NCI-H1092 (cell line): ENCODE measurements at places on chromosomes 12 and 14.

DNA sequence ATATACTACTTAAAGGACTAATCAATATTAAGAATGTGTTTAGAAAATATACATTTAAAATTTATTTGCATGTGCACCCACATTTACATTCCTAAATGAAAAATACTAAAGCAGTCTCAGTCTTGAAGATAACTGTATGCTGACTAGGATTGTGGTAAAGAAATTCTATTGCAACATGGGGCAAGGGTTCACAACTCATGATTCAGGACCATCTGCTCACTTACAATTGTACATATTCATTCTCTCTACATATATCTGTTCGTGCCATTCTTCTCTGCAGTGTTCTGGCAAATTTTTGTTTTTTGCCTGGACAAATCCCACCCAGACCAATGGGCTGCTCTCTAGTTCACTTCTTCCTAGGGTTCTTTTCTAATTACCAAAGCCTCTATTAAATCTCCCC is 417.2 kb upstream of the NOVA1 start:
- no peak for DNase-seq

DNA sequence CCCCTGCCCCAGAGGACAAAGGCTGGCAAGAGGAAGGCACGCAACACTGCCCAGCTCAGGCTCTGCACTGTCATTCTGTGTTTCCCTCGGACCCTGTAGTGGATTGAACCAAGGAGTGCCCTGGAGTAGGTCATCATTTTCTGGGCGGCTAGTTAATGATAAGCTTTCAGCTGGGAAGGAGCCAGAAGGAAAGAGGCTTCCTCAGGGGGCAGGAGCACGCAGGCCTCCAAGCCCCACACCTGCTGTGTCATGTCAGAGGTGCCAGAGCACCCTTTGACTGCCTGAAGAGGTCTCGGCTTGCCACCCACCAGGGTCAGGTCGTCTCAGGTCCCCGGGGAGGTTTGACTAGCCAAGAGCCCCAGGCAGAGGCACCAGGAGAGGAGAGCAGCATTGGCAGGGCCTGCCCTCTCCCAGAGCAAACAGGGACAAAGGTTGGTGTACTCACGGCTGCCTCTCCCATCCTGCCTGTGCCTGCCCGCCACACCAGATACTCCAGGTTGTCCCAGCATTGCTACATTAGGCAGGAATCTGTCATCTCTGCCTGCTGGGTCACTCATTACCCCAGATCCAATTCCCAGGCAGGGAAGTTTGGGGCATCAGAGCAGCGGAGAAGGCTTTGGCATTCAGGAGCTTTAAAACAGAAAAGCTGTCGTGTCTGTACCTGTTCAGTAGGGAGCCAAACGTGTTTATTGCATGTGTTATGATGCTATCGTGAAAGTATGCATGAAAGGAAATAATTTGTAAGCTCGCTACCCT is 33.5 kb upstream of the ATP2A2 start:
- DNase-seq, result peak; percentile 5

DNA sequence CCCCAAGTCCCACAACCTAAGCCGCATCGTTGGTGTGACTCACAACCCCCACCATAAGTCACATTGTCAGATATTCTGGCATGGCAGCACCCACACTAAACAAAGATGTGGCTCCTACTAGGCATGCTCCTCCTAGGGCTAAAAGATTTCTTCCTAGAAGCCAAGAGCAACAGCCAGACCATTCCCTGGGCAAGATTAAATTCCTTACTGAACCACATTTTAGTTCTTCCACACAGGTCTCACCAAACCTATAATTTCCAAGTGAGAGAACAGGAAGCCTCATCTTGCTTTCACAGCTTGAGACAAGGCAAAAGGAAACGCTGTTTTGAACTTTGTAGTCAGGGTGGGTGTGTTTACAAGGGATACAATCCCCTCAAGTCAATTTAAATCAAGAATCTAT is 632.8 kb downstream of the DIO2 start:
- DNase-seq, result no peak

- DNase-seq, result no peak
Observed at GRCh38 chr12:48285751-48286650, 64.7 kb downstream of the ZNF641 start.

- no peak for DNase-seq
Observed at GRCh38 chr12:7695566-7696197, at the start of gene GDF3. Gene GDF3 (minus strand): TSS chr12:7695775. CDS start chr12:7695728, 47 bp downstream.

DNA sequence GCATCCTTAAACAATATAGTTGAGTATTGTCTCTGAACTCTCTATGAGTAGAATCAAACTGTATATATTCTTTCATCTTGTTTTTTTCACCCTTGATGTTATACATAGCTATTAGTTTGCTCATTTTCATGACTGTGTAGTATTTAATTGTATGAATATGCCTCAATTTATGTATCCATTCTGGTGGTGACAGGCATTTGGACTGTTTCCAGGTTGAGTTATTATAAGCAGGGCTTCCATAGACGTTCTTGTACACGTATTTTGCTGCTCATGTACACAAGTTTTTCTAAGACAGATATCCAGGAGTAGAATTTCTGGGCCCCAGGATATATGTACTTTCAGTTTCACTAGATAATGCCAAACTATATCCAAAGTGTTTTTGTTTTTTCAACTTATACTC is 211.4 kb downstream of the NTF3 start:
- no peak for DNase-seq

DNA sequence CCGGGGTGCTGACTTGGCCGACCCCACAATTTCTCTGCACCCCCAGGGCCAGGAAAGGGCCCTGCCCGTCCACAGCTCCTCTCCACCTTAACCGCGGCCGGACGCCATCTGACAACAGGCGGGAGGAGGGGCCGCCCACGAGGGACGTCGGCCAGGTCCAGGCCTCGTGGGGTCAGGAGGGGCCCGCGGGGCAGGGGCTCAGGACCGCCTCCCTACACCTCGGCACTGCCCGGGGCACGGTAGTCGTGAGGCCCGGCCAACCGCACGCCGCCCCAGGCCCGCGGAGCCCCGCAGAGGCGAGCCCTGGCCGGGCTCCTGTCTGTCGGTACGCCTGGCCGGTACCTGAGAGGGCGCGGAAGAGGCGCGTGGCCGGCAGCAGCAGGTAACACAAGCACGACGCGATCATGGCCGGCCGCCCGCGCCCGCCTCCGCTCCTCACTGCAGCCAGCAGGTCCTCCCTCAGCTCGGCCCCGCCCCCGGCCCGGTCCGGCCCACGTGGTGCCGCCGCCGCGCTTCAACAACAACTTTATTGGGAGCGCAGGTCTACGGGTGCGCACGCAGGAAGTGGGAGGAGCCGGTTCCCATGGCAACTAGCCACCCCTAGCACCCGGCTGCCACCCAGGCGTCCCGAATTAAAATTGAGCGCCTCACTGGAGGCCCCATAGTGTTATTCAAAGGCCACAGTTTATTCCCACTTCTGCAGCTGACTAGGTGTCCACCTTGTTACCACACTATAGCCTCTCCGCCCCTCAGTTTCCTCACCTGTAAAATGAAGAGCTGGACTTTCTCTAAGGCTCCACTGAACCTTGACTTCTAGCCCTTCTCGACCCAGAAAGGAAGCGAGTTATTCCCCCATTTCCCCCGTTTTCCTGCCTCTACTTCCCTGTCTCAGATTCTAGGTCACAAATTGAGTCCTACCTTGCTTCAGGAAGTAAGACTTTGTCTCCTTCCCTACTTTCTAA is at the start of gene ANGEL1:
ANGEL1 (minus strand) TSS at position 461 of the 962 bp plus-strand sequence; CDS start at position 406, 55 bp downstream.
- DNase-seq, result peak; percentile 91

DNA sequence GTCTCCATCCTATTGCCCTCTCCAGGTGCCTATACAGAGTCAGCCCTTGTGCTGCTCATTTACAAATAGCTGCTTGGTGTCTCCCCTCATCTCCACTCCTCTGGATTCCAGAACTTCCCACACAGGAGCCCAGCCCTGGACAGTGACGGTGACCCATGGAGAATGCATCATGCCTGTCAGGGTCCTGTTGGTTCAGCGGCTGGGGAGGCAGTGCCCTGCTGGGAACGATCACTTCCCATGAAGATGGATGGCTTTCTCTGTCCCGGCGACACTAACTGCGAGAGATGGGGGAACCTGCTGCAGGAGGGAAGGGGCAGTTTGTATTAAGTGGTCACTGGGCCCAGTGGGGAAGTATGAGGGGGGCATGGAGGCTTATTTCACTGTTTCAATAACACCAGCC is 395.0 kb upstream of the TBX3 start:
- no peak for DNase-seq

DNA sequence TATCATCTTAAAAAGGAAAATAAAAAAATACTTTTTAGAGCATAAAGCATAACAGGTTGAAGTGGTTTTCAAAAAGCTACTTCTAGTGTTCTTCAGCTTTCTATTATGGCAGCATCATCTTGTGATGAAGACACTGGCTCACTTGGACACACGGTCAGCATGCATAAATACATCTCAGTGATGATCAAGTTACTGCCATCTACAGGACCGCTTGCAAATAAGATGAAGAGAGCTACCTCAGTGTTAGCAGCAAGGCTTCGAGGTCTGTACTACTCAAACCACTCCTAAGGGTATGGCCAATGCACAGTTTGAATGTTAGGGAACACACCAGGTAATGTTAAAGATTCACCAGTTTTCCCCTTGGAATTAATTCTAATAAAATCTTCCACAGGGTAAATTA is 58.8 kb downstream of the GALC start:
- no peak for DNase-seq

GRCh38 chr12:104973250-104973649 is 12.9 kb upstream of the NOPCHAP1 start:
- DNase-seq, result no peak

DNA sequence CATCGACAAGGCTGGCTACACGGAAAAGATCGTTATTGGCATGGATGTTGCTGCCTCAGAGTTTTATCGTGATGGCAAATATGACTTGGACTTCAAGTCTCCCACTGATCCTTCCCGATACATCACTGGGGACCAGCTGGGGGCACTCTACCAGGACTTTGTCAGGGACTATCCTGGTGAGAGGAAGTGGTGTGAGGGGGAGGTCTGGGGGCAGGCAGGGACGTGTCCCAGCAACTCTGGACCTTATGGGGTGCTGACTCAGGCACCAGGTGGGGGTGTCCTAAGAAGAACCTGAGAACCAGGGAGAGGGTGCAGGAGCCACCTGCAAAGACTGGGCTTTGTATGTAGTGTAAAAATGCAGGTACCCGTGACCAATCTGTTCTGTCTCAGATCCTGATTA is 5.2 kb downstream of the ENO2 start:
- no peak for DNase-seq

- DNase-seq, result no peak
Observed at GRCh38 chr12:130649101-130650045, 66.7 kb downstream of the RIMBP2 start.

DNA sequence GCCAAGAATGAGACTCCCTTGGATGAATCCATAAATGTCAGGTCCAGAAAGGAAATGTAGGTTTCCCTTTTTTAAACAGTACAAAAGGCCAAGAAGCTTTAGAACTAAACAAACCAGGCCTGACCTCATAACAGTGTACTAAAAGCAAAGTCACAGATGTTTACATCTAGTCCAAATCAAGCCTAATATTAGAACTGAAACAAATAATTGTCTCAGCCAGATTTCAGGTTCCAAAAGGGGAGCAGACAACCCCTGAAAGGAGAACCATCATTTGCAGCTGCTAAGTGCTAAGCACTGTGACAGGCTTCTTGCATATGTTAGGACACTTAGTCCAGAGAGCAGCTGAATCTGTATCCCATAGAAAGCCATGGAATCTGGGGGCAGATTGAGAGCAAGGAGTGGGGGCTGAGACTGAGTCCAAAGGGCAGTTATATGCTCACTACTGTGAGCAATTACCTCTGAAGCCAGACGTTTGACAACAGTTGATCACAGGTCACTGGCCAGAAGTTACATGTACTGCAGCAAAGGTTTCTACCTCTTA is 90.1 kb downstream of the STXBP6 start:
- no peak for DNase-seq

GRCh38 chr12:1720494-1720893 is 29.6 kb downstream of the ADIPOR2 start:
- DNase-seq, result no peak

- no peak for DNase-seq
Observed at GRCh38 chr12:45612044-45612794, 117.3 kb upstream of the ARID2 start.

DNA sequence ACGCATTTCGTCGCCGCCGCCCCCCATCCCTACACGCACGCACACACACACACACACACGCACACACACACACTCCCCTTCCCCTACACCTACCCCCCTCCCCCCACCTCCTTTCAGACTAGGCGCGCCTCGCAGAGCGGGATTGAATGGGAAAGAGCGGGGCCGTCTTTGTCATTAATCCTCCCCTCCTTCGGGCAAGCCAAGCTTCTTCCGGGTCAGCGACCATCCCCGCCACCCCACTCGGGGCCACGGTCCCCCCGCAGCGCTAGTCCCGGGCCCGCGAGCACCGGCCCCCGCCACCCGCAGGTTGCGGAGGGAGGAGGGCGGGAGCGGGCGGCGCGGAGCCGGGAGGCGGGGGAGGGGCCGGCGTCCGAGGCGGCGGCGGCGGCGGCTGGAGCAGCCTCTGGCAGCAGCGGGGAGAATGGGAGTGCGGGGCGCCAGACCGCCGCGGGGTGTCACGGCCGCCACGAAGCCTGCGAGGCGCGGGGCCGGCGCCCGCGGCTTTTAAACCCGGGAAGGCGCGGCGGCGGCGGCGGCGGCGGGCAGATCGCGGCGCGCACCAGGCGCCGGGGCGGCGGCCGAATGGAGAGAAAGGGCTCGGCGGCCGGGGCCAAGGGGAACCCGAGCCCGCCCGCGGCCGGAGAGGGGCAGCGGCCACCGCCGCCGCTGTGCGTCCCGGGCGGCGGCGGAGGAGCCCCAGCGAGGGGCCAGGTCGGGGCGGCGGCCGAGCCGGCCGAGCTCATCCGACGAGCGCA is at the start of gene TTC9:
TTC9 (plus strand) TSS at position 369 of the 755 bp plus-strand sequence; CDS start at position 583, 214 bp downstream.
- DNase-seq, result no peak

- no peak for DNase-seq
Observed at GRCh38 chr14:75513911-75514672, 8.2 kb upstream of the BATF start.

DNA sequence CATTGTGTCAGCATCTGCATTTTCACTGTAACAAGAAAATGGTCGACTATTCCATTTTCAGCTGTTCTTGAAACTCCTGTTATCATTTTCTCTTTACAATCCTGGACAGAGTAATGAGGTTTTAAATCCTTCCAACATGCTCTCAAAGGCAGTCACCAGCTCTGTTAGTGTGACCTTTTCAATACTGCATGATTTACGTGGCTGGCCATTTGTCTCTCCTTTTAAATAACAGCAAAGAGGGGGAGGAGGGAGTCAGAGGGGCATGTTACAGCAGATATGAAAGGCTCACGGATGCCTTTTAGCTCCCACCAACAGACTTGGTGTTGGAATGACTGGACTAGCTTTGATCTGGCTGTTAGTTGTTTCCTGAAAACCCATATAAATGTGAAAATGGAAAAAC is 1251.2 kb downstream of the AACS start:
- no peak for DNase-seq

DNA sequence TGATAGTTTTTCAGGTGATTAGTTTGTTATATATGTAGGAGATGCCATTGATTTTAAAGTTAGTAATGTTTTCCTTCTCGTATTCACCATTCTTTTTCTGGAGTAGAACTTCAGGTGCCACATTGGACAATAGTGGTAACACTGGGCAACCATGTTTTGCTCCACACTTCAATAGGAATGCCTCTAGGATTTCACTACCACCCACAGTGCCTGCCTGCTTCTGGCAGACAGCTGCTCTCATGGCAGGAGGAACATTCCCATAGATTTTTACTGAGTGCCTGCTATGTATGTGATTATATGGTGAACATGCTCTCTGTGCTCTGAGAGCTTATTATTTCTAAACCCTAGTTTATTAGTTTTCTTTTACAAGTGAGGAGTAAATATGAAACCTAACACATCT is 53.7 kb downstream of the GCH1 start:
- DNase-seq, result no peak

GRCh38 chr12:61846765-61847164 is 413.4 kb upstream of the USP15 start:
- DNase-seq, result no peak
